Cerebellar nuclear complex (tissue), 1 donor: ENCODE measurements at places on chromosomes 16 and 17.

- no peak for DNase-seq
Measured at GRCh38 chr17:42617956-42618431, 8.5 kb downstream of the TUBG1 start.

DNA sequence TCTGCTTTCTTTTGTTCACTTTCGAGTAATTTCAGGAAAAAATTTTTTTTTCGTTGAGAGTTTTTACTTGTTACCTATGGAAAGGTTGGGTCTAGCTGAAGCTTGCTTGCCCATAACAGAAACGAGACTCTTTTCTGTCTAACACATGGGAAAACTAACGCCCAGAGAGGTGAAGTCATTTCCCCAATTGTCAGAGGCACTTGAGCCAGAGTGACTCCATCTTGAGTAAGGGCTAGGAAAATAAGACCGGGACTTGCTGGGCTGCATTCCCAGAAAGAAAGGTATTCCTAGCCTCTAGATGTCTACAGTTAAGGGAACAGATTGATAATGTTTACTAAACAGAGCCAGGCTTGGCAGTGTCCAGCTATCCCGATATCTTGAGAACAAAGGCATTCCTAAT lies 26.8 kb downstream of the PRKCB start:
- DNase-seq: no peak

DNA sequence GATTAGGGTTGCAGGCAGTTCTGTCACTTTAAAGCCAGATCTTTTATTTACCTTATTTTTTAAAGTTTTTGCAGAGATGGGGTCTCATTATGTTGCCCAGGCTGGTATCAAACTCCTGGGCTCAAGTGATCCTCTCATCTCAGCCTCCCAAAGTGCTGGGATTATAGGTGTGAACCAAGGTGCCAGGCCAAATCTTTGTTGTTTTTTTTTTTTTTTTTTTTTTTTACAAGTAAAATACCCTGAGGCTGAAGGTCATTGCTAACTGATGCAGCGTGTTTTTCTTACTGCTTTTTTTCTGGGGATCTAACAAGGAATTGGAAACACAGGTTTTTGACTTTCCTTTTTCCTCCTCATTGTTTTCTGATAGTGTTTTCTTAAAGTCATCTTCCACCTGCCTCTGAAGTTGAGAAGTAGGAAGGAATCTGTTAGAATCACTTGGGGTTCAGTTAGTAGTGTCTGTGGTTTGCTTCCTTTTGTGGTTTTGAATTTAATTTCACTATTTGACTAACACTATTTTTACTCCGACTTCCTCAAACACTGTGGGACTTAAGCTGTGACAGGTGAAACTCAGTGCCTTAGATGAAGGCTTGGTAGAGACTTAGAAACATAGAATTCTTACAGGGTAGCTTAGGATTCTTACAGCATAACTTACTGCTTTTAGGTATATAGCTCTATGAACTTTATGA lies 22.2 kb downstream of the CLTC start:
- no peak for DNase-seq

DNA sequence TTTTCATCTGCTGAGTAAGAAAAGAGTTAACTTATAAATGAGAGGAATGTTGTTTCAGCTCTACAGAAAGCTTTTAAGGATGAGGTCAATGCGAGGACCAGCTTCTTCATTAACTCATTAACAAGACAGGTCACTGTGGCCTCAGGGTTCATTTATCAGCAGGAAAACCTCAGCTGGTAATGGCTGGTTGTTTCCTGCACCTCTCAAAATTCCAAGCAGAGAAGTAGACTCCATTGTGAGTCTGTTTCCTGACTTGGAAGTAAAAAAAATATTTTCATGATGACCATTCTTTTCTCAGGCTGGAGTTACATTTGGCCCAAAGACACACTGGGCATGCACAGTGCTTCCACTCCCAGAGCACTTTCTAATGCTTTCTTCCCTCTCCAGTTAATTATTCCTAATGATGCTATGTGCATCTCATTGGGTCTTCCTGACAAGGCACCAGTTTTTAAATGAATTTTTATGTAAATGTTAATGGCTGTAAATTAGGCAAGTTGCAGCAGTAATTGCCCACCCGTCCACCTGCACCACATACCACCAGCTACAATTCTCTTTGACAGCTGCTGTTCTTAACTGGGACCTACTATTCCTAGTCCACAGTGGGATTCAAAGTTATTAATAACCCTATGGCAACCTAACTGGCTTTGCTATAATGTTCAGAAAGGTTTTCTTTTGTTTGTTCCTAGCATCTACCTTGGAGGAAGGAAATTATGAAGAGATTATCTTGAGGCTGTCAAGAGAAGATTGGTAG lies 89.5 kb upstream of the BCAR1 start:
- DNase-seq: no peak

GRCh38 chr17:59073972-59074371 lies 32.7 kb downstream of the TRIM37 start:
- DNase-seq: no peak

DNA sequence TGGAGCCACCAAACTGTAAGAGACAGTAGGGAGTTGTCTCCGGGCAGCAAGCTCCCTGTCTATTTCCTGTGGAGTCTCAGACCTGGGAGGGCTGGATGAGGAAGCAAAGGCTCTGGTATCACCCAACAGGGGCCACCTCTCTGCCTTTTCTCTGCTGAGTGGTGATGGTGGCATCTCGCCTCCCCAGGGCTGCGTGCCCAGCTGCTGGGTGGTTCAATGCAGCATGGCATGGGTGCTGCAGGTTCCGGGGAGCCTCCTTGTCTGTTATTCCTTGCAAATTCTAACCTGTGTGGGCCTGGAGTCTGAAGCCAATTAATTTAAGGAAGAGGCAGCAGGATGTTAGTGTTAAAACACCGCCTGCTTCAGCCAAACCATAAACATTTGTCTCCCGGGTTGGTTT lies 78.2 kb downstream of the CCDC182 start:
- DNase-seq: no peak

DNA sequence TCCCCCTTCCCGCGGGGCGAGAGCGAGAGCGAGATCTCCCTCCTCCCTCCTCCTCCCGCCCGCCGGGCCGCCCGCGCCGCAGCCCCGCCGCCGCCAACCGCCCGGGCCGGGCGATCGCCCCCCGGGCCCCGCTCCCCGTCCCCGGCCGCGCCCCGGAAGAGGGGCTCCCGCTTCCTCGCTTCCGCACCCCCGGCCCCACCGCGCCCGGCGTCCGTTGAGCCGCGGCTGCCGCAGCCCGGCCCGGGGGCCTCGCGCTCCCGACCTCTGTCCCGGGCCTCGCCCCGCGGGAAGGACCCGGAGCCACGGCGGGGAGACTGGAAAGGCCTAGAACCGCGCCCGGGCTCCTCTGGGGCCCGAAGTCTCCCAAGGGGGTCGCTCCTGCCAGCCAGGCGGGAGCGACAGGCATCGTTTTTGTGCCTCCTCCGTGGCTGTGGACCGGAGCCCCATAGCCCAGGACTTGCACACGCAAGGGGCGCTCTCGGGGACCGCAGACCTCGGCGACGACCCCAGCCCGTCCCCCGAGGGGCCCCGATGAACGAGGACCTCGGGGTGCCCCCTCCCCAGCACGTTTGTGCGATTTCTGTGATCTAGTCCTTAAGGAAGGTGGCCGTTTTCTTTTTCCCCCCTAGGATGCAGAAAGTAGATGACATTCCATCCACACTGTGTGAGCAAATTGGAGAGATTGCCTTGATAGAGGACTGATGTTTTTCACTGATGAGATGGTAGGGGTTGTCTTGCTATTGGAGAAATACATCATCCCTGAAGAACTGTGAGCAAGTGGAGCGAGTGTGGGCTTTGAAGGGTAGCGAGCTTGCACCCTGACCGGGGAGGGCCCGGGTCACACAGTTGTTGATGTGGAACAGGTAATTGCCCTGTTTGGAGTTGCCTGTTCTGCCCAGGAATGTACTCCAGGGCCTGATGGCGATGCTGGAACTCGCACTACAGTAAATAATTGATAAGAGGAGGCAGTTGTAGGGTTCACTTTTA lies 611 bp downstream of the BANP start:
- DNase-seq: no peak

GRCh38 chr16:610513-611381 lies 20.0 kb upstream of the WFIKKN1 start:
- no peak for DNase-seq
